ENCODE measurements at places on chromosomes 5 and 9. TPM values are rescaled to one million over a fixed set of nuclear protein-coding genes. Genes with fewer than 3 reads are reported as not detected.

- H3K27me3 ChIP-seq: no peaks in the 10 kb centered on the region
- no peak for DNase-seq
- no peak overlapping the region for H3K4me3 ChIP-seq
Measured at GRCh38 chr5:38780316-38780715, 65.5 kb upstream of the OSMR start.

CDC20B gene
- not detected for total RNA-seq

DBH gene
- total RNA-seq: not detected

DNA sequence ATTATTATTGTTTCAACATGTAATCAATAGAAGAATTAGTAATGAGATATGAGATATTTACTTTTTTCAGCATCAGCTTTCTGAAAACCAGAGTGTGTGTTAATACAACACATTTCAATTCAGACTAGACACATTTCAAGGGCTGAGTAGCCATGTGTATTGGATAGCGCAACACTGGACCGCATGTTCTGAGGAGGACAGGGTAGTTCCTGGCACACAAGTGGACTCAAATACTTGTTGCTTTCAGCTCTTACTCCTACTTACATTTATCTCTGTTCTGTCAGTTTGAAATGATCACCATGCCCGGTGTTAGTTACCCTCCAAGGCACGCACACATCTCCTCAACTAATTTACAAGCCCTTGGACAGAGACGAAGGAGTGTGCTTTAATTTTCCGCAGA, 126.6 kb downstream of the SLC24A2 start:
- no peaks in the 10 kb centered on the region for H3K4me1 ChIP-seq
- DNase-seq: no peak
- H3K27me3 ChIP-seq: no peaks in the 10 kb centered on the region
- no peaks in the 10 kb centered on the region for H3K36me3 ChIP-seq
- no peak overlapping the region for H3K27ac ChIP-seq

SRA1 gene
- 28.0 TPM for total RNA-seq

KCTD16 gene
- total RNA-seq: 1.2 TPM

GRCh38 chr5:143599474-143599873, 196.0 kb upstream of the NR3C1 start:
- peaks cover 7% of the 10 kb centered on the region for H3K4me1 ChIP-seq
- no peak overlapping the region for H3K4me3 ChIP-seq
- no peaks in the 10 kb centered on the region for H3K27me3 ChIP-seq
- H3K36me3 ChIP-seq: no peaks in the 10 kb centered on the region

DNA sequence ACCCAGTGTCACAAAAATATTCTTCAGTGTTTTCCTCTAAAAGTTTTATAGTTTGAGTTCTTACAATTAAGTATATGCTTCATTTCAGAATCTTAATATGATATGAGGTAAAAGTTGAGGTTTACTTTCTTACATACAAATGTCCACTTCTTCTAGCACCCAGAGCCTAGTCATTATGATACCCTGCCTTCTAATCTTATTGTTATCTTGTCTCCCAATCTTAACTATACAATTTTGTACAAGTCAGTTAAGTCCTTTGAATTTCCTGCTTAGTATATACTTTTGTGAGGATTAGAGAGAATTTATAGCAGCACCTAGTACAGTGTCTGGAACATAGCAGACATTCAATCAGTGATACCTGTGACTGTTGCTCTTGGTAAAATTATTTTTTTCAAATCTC, 29.3 kb downstream of the RAD50 start:
- no peaks in the 10 kb centered on the region for H3K27me3 ChIP-seq
- no peak for DNase-seq
- H3K4me1 ChIP-seq: no peaks in the 10 kb centered on the region
- no peak overlapping the region for H3K27ac ChIP-seq
